ENCODE measurements at places on chromosomes 13 and 19. TPM values are rescaled to one million over a fixed set of nuclear protein-coding genes. Genes with fewer than 3 reads are reported as not detected.
A peak's percentile ranks its signal among the peaks of the same experiment; 100 is the strongest.

DNA sequence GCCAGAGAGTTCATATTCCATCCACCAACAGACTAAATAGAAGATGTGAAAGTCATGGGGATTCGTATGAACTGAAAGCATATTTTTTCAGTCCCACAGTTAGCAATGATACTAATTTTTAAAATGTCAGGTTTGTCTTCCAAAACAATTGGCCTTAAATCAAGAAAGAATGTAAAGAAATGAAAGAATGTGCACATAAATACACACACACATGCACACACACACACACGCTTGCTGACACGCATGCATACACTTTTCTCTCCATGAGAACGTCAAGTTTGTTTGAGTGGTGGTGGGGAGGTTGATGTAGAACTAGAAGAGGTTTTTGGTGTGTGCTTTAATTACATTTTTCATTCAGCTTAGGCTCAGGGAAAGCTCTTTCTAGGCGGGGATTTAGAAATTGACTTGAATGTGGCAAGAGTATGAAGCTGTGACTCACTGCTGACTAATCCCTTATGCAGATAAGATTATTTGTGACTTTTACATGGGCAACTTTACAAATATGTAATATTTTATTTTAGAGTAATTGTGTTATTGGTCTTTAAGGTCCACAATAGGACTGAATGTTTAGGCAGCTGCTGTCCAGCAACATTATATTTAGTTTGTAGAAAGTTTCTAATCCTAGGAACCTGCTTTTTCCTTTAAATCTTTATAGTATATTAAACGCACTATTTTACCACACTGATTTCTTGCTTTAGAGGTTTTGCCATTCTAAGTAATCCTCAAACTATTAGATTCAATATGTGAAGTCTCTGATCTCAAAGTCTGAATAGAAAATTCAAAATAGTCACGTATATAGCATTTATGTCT lies 18.8 kb downstream of the FLT1 start:
- DNase-seq, result no peak

The PLPPR3 gene
- polyA plus RNA-seq, result 65.7 TPM

GRCh38 chr19:17200408-17201079 lies 14.6 kb upstream of the USE1 start:
- no peak for DNase-seq

DNA sequence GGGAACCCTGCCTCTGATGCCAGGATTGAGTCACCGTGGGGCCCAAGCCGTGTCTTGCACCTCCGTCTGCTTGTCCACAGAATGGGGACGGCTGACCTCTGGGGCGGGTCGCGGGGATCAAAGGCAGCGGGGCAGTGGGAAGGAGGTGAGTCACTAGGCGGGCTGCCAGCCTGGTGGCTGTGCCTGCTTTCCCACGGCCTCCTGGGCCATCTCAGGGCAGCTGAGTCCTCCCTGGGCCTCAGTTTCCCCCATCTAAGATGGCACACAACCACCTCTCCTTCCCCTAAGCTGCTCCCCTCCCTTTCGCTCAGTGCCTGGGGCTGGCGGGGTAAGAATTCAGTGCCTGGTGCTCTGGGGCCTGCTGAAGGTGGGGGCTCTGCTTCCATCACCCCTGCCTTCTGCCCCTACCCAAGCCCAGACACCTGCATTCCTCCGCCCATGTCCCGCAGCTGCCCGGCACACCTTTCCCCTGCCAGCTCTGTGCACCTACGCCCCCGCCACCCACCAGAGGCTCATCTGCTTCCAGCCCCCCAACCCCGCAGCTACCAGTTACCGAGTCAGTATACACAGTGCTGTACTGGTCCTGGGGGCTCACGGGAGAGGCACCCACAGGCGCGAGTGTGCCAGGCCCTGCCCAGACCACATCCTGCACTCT lies 3.5 kb downstream of the MKNK2 start:
- no peak for DNase-seq

GRCh38 chr19:1453525-1454364 lies 3.8 kb downstream of the APC2 start:
- DNase-seq, result peak; percentile 36

DNA sequence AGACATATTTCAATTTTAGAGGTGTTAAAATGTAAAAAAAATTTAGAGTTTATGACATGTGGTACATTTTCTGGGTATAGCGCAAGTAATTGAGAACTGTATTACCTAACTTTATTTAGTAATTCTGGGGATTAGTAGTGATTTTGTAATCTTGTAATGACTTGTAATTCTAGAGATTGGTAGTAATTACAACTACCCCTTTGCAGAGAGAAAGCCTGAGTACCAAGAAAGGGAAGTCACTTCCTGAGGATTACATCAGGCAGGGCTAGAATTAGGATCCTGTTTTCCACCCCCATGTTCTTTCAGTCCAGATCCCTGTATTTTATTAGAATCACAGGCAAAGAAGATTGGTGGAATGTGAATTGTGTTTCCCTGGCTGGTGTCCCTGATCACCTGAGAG lies 274.9 kb downstream of the KCNRG start:
- no peak for DNase-seq

GRCh38 chr13:111662895-111663294 lies 342.5 kb downstream of the TEX29 start:
- no peak for DNase-seq

GRCh38 chr13:29304148-29304547 lies 291.3 kb downstream of the SLC7A1 start:
- no peak for DNase-seq

The IGLON5 gene
- 3.3 TPM for polyA plus RNA-seq

The ZNF808 gene
- 6.2 TPM for polyA plus RNA-seq

The SLC25A41 gene
- polyA plus RNA-seq, result 0.96 TPM

The ZNF560 gene
- polyA plus RNA-seq, result 0.50 TPM

DNA sequence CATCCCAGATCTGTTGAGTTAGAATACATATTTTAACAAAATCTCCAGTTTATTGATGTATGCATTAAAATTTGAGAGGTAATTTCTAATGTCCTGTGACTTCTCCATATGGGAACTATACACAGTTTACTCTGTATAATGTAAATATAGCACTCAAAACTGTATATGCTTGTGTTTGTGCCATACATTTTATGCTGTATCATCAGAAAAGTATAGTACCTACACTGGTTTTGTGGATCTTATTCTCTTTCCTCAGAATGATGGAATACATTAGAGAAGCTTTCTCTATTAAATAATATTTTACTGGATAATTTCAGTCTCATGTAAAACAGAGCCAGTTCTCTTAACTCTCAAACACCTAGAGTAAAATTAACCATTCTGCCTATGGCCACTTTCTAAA lies 53.6 kb downstream of the ZNF254 start:
- no peak for DNase-seq

DNA sequence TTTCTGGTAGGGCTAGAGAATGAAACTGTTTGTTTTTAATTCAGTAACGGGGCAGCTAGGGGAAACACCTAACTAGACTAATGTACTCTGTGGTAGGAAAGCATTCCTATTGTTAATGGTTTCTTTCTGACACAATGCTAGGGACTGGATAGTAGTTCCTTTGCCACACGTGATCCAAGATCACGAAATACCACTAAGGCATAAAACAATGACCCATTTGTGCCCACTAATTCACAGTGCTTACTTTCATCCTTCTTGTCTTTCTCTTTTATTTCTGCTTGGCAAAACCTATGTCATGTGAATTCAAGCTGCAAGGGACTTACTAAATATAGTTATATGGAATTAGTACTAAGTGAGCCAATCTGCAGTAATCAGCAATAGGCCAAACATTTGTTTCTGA lies 834.1 kb upstream of the SLITRK6 start:
- no peak for DNase-seq

The DACH1 gene
- polyA plus RNA-seq, result 2.9 TPM

The FPR2 gene
- polyA plus RNA-seq, result not detected

DNA sequence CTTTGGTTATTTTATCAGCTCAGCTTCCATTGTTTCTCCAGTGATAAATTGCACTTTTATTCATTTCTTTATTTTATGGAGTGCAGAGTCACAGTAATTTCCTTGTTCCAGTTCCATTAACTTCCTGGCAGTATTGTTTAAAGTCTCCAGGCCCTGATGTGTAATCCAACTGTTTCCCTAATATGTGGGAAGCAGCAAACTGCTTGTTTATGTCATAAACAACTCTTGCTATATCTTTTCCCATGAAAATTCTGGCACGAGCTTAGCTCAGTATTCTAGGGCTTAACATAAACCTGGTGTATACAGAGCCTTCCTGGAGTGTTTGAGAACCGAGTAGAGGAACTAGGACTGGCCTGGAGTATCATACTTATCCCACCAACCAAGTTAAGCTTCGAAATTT lies 83.5 kb upstream of the ARGLU1 start:
- DNase-seq, result no peak

DNA sequence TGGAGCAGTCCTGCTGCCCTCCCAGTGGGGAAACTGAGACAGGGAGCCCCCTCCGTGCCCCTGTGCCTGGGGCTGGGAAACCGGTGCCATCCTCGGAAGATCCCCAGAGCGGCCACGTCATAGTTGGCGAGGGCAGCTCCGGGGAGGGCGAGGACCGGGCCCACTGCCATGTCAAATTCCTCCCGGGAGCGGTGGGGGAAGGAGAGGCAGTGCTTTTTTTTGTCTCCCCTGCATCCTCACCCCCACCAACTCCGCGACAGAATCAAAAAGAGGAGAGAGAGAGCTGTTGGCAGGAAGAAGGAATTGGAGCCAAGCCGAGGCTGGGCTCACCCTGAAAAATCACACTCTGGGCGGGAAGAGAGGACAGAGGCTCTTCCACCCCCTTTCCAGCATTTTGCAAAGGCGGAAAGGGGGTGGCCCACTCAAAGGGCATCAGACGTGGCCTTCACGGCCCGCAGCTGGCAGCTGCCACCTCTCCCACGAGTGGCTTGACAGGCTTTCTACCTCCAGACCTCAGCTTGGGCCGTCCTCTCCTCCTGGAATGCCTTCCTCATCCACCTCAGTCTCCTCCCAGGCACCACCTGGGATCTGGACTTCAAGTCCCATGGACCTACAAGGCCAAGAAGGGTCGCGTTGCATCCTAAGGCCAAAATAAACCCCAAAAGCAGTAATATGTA lies 19.6 kb upstream of the NFIC start:
- peak; percentile 88 for DNase-seq

The CLC gene
- polyA plus RNA-seq, result not detected

DNA sequence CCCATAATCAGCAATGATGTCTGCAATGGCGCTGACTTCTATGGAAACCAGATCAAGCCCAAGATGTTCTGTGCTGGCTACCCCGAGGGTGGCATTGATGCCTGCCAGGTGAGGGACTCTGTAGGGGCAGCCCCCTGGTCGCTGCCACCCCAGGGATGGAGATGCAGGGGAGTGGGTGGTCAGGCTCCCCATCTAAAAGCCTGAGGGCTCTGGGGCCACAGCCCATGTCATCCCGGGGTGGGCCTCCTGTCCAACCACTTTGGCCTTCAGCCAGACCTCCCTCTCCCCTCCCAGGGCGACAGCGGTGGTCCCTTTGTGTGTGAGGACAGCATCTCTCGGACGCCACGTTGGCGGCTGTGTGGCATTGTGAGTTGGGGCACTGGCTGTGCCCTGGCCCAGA lies 24.1 kb downstream of the HPN start:
- DNase-seq, result no peak

The KLK2 gene
- not detected for polyA plus RNA-seq

- DNase-seq, result peak; percentile 49
Measured at GRCh38 chr13:47327861-47328260, 431.0 kb upstream of the HTR2A start.

The NFIX gene
- polyA plus RNA-seq, result 0.80 TPM

GRCh38 chr13:46097663-46098062 lies 7.2 kb downstream of the CPB2 start:
- no peak for DNase-seq

The IZUMO2 gene
- polyA plus RNA-seq, result not detected

- no peak for DNase-seq
Measured at GRCh38 chr13:30880151-30880855, 25.8 kb upstream of the MEDAG start.

GRCh38 chr19:18507021-18507726 lies 14.7 kb downstream of the ELL start:
- no peak for DNase-seq

- peak; percentile 18 for DNase-seq
Measured at GRCh38 chr13:113458253-113459065, 5.2 kb upstream of the ADPRHL1 start.

The PLEKHA4 gene
- 29.4 TPM for polyA plus RNA-seq

The ZNF132 gene
- 1.1 TPM for polyA plus RNA-seq

The SYCN gene
- not detected for polyA plus RNA-seq

DNA sequence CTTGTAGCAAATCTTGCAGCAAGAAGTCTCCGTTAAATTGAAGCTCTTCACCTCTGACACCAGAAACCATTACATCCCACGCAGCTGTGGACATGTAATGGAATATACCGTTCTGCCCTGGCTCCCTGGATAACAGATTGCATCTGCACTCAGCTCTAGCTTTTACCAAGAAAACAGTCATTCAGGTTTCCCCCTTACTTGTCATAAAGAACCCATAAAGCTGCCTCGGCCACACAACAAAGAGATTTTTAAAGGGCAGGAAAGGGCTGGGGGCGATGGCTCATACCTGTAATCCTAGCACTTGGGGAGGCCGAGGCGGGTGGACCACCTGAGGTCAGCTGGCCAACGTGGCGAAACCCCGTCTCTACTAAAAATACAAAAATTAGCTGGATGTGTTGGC lies 127.6 kb upstream of the RFC3 start:
- DNase-seq, result no peak

GRCh38 chr13:111899714-111900389 lies 167.1 kb upstream of the SOX1 start:
- DNase-seq, result no peak

DNA sequence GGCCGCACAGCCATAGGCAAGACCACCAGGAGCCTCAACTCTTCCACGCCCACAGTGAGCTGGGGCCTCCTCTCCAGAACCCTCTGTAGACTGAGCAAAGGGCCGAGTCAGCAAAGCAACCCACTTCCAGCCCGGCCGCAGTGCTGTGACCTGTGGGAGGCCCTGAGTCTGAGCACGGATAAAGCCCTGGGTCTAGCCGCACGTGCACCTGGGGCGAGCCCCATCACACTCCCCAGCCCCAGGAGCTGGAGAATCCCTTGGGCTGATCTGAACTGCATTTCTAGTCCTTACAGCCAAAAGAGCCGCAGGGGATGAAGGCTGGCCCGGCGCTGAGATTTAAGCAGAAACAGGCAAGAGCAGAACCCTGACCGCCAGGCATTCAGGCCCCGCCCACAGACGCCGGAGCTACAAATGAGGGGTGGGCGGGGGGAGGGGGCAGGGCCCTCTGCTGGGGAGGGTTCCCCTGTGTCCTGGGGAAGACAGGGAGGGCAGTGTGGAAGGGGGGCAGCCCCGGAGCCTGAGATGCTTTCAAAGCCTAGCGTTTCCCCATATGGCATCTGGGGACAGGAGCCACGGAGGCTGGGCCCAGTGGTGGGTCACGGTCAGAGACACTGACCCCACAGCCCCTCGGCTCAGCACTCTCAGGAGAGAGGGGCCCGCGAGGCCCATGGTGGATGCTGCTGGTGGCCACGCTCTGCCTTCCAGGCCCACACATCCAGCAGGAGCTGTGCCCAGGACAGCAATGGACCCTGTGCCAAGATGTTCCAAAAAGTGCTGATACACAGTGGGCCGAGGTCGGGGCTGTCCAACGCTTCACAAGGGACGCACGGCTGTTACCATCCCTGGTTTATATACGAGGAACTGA lies 4.9 kb downstream of the TMEM259 start:
- DNase-seq, result no peak

GRCh38 chr13:113560645-113561416 lies 23.7 kb upstream of the TFDP1 start:
- DNase-seq, result no peak

The C19orf38 gene
- 0.64 TPM for polyA plus RNA-seq

All from cardiac muscle cell (in vitro differentiated cells and primary cell).